ENCODE measurements at places on chromosomes 2 and 18. TPM values are rescaled to one million over a fixed set of nuclear protein-coding genes. Genes with fewer than 3 reads are reported as not detected.

The TMEM18 gene
- total RNA-seq: 19.3 TPM

GRCh38 chr2:120287183-120288015 lies 34.7 kb downstream of the RALB start:
- no peaks in the 10 kb centered on the region for H3K27me3 ChIP-seq
- no peak overlapping the region for H3K4me3 ChIP-seq
- no peak for DNase-seq

The PAX3 gene
- total RNA-seq: not detected

DNA sequence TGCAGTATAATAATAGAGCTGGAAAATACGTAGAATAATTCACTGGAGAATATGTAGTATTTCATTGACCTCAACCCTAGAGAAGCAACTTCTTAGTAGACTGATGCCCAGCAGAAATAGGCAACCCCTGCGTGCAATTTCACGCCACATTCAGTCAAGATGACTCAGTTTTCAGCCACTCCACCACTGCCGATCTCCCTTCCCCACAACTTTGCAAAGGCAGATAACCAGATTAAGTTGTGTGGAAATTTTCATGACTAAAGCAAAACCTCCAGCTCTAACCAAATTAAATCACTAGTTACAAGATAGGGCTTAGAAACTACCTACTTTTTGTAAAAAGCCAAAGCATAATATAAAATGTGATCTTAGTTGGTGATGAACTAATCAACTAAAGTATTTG lies 63.3 kb upstream of the STK17B start:
- H3K27me3 ChIP-seq: no peaks in the 10 kb centered on the region
- H3K4me1 ChIP-seq: peaks cover 7% of the 10 kb centered on the region
- no peak for DNase-seq

The MLPH gene
- total RNA-seq: 1.2 TPM

All from progenitor cell of endocrine pancreas (in vitro differentiated cells).